ENCODE measurements at places on chromosomes 6 and 20.

DNA sequence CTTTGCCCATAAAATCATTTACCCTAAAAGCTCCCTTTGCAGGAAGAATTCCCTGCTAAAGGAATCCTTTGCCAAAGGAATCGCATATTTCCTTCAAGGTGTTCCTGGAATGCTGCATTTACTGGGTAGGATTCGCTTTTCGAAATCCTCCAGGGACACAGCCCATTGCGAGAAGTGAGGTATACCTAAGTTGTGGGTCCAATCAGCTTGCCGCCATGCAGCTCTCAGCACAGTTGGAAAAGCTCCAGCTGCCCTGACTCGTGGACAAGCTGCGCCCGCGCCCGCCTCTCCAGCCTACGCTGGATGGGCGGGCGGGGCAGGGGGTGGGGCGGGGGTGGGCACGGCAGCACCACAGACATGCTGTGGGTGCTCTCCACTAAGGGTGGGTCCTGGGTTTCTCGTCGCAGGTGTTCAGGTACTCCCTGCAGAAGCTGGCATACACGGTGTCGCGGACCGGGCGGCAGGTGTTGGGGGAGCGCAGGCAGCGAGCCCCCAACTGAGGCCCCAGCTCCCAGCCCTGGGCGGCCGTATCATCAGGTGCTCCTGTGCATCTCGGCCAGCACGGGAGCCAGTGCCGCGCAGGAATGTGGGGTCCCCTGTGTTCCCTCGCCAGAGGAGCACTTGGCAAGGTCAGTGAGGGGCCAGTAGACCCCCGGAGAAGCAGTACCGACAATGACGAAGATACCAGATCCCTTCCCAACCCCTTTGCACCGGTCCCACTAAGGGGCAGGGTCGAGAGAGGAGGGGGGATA is 1.4 kb downstream of the NNAT start:
- DNase-seq = no peak

GRCh38 chr6:44042989-44043478 is 84.2 kb downstream of the MRPL14 start:
- DNase-seq = no peak

GRCh38 chr6:14921170-14921569 is 324.7 kb upstream of the JARID2 start:
- DNase-seq = no peak

GRCh38 chr6:113763876-113764275 is 93.3 kb upstream of the MARCKS start:
- no peak for DNase-seq

- DNase-seq = no peak
Observed at GRCh38 chr6:28803337-28803709, 120.5 kb downstream of the TRIM27 start.

- no peak for DNase-seq
Observed at GRCh38 chr20:4465855-4466545, 255.7 kb upstream of the PRND start.

- DNase-seq = no peak
Observed at GRCh38 chr20:62603021-62603906, 39.0 kb upstream of the SLCO4A1 start.

DNA sequence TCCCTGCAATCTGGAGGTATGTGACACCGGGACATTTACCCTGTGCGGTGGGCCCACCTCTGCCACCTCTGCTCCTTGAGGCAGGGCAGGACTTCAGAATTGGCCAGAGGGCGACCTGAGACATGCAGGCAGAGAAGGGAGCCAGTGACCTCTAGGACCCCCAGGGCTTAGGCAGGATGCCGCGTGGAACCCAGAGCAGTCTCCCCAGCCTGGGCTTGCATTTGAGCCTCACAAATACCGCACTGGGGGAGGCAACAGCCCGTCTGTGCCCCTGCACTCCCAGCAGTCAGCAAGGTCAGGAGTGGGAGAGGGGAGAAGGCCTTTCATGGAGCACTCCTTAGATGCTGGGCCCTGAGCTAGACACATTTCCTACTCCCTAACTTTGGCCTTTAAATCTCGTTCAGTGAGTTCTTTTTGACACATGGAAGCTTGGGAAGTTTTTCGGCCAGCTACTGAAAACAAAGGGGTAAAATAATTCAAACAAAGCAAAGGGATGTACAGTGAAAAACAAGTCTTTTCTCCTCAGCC is 41.7 kb downstream of the C20orf203 start:
- DNase-seq = no peak

GRCh38 chr6:45447716-45448115 is 70.0 kb upstream of the SUPT3H start:
- DNase-seq = no peak

- DNase-seq = no peak
Observed at GRCh38 chr6:35154947-35155346, 13.8 kb upstream of the TCP11 start.

All from iPS DF 6.9 (cell line).